HCT116 (cell line): ENCODE measurements at places on chromosomes 16 and 17. TPM values are rescaled to one million over a fixed set of nuclear protein-coding genes. Genes with fewer than 3 reads are reported as not detected.
A peak's percentile ranks its signal among the peaks of the same experiment; 100 is the strongest.

GRCh38 chr16:78092758-78093157 lies 6.7 kb upstream of the WWOX start:
- no peak for DNase-seq

Gene RMI2
- total RNA-seq: 19.9 TPM

DNA sequence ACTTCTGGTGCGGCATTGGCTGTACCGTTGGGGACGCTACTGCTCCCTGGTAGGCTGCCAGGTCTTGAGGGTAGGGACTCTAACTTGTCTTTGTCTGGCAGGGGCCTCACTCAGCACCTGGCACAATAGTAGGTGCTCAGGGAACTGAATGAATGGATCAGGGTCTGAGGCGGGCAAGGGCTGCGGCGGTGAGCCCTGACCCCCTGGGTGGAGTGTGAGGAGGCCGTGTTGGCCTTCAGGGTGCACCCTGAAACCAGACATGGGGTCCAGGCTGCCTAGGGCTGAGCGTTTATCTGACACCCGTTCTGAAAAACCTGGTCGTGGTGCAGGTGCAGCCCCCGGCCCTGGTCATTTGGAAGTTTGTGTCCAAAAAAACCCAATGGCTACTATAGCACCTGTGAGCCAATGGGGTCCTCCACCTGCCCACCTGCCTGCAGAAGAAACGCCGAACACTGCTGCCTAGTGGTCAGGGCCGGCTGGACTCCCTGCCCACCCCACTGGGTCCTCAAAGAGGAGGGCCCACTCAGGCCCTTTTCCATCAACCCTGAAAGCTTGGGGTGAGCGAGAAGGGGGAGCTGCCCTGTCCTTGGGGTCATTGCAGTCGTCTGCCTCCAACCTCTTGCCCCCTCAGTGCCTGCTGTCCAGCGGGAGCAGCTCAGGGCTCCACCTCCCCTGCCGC lies 4.9 kb upstream of the ATP6V0C start:
- no peak for DNase-seq

DNA sequence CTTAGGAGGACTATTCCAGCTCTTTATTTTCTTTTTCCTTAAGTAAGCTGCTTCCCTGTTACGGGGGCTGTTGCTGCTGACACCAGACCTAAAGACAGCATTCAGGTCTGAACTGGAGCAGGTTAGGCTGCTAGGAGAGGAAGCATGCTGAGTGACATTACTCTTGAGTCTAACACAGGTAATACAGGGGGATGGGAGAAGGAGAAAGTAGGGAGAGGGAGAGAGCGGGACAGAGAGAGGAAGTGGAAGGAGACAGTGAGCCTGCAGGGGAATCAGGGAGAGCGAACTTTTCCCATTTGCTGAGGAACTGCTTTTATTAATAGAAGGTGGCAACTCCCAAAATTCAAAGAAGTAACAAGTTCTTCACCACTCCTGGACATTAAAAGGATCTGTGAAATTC lies 130.9 kb downstream of the PARN start:
- DNase-seq: no peak

DNA sequence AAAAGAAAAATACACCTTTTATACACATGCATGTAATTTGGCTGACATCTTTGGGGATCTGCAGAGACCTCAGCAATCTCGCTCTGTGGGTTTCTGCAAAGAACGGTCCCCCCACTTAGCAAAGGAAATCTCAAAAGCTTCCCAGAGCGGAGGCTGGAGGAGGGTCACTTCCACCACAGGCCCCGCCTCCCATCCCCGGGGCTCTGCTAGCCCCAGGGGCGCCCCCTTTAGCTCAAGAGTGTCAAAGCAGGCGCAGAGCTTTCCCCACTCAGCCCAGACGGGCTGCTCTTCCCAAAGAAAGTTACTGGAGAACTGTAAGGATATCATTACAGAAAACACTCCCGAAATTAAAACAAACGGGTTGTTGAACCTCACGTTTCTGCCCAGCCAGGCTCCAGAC lies 11.4 kb downstream of the SLC13A5 start:
- peak; percentile 33 for DNase-seq

Gene MARCHF10
- not detected for total RNA-seq

DNA sequence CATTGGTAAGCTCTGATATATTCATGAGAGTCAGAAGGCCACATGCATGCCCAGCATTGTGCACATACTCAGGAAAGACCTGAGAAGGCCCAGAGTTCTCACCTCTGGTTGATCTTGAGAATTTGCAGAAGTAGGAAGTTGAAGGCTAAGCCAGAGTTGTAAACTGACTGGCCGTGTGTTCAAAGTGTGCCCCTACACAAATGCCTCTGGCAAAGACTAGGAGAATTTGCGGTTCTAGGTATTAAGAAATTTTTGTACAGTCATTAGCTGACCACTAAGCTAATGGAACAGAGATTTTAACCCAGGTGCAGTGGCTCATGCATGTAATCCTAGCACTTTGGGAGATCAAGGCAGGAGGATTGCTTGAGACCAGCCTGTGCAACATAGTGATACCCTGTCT lies 25.0 kb downstream of the FBXL20 start:
- DNase-seq: no peak

DNA sequence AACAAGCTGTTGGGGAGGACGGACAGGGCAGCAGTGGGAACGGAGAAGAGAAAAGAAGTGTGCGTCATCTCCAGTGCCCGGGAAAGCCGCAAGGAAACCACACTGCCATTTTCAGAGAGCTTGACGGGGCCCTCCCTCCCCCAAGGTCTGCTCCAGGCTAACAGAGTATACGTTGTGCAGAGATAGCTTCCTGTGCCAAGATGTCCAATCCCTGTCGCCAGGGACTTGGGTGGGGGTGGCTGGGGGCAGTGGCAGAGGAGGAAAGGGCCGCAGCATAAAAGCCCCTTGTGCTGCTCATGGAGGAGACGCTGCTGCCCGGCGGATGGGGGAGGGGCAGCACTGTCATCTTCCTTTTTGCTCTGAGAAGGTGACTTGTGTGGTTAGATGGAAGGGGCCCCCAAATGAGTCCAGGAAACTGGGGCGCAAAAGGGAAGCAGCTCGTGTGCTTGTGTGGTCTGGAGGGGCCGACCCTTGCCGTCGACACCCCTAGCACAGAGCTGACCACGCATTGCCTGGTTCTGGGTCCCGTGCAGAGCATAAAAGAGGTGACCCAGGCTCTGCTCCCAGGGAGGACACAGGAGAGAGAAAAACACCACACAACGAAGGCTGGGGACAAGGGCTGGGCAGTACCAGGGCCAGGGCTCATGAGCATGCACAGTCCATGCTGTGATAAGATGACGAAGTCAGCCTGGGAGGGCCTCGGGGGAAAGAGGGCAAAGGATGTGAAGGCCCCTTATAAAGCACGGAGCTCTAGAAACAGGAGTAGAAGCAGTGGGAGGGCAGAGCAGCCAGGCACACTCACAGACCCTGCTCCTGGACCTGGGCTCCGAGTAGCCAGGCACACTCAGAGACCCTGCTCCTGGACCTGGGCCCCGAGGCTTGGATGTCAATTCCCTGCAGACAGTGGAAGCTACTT lies 372.7 kb downstream of the SLC39A11 start:
- DNase-seq: no peak

DNA sequence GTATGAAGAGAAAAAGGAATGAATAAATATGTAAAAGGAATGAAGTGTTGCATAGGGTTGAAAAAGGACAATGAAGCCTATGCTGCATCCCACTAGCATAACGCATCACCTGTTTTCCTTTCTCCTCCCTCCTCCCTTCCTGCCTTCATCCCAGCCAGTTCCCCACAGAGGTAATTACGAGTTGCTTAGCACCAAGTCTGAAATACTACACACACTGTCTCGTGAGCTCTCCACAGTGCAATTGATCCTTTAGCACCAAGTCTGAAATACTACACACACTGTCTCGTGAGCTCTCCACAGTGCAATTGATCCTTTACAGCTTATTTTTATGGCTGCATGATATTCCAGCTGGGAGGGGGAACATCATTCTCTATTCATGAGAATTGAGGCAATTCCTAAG lies 1.1 kb upstream of the DRC7 start:
- no peak for DNase-seq

Gene CSF3
- not detected for total RNA-seq

Gene PRSS8
- 42.6 TPM for total RNA-seq

GRCh38 chr17:881778-882177 lies 97.8 kb downstream of the NXN start:
- DNase-seq: no peak

DNA sequence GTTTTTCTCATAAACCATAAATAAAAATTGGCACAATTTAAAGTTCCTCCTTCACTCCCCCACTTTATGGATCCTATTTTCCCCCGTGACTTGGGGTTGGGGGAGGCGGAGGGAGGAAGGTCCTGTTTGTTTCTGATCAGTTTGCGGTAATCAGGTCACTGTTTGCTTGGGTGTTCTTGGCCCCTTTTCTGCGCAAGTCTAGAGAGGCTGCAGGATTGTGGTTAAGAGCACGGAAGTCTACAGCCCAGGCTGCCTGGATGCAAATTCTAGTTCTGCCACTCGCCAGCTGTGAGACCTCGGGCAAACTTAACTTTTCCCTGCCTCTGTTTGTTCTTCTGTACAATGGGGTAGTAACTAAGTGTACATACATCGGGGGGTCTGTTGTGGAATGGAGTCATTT lies 12.1 kb downstream of the ATP2C2 start:
- no peak for DNase-seq

GRCh38 chr17:40100669-40101366 lies 429 bp upstream of the NR1D1 start:
- DNase-seq: peak; percentile 98

DNA sequence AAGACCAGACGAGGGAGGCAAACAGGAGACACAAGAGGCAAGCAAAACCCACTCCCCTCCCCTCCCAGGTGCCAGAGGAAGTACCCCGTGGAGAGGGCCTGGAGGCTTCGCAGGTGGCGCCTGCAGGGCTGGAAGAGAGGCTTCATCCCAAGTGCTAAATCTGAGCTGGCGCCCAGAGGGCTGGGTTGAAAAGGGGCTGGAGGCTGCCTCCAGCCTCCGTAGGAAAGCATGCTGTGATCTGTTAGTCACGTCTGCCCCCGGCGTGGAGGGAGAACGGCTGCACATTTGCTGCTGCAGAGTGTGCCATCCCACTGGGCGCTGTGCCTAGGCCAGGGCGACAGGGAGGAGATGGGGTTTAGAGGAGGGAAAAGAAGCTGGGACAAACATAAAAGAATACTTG lies 16.9 kb downstream of the RPH3AL start:
- DNase-seq: no peak

Gene C16orf89
- 0.49 TPM for total RNA-seq

- no peak for DNase-seq
These were observed 98.6 kb downstream of the GNAO1 start for GRCh38 chr16:56289862-56290261.

DNA sequence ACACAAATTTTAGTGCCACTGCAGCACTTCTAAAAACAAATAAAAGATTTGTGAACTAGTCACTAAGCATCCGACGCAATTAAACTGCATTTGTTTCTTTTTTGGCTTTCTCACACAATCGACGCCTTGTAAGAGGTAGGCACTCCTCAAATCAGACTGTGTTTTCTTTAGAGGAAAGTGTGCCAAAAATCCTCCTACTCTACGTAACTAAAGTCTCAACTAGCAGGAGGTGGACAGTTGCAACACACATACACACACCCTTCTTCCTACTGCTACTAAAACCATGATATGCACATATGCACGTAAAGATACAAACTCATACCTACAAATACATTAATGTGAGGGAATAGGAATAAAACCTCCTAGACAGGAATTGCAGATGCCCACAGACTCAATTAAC lies 844.7 kb upstream of the SOX9 start:
- no peak for DNase-seq

Gene LGALS9
- total RNA-seq: 1.9 TPM

DNA sequence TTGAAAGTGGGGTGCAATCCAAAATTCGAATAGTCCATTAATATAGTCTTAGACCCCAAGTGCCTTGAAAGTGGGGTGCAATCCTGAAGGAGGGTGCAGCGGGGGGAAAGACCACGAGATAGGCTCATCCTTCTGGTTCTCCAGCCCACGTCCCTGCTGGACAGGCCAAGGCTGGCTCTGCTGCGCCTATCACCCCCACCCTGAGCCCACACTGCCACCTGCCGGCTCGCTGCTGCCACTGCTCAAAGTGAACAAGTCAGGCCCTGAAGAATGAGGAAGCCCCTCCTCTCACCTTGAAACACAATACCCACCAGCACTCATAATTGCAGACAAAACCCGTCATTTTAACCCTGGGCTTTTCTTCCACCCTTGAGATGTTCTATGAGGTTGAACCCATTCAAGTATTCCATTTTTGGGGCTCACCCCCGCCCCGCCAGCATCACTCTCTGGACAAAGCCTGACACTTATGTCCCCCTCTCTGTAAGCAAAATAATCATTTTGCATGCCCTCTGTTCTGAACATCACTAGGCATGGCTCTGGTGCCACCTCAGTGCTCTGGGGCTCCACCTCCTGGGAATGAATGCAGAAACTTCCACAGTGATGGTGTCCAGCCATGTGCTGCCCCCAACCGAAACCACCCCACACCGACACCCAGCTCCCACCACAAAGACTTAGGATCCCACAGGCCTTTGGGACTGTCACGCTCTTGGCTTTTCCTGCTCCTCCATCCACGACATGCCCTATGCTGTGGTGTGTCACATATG lies 56.8 kb downstream of the BEAN1 start:
- peak; percentile 59 for DNase-seq

DNA sequence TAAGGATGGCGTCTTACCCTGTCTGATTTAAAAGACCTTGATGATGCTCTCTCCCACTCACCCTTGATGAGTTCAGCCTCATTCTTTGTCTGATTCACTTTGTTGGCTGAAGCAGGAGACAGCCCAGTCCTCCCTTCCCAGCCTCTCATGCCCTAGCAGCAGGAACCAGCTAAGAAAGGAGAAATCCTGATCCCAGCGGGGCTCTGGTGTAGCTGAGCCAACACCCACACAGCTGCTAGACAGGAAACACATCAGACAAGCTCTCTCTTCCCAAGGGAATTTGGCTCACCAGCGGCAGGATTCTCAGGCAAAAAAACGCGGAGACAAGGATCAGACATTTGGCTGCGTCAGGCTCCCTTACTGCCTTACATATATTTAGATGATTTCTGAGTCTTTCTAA lies 211.5 kb downstream of the CDH11 start:
- no peak for DNase-seq

Gene PKMYT1
- 104 TPM for total RNA-seq

Gene BCAR1
- 49.6 TPM for total RNA-seq

DNA sequence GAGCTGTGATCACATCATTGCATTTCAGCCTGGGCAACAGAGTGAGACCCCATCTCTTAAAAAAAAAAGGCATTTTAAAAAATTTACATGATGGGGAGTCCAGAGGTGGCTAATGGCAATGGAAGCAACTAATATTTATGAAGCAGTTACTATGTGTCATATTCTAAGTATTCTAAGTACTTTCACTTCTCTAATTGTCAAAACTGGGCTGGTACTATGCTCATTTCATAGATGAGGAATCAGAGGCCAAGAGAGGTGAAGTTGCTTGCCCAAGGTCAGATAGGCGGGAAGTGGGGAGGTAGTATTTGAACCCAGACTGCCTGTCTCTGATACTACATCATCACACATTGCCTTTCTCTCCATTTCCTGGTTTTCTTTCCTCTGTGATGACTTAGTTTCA lies 50.7 kb downstream of the SLC5A11 start:
- DNase-seq: no peak

Gene TLCD3A
- total RNA-seq: 26.0 TPM

Gene NRN1L
- total RNA-seq: 1.4 TPM
